Karpas-422 (cell line): ENCODE measurements at places on chromosomes 16 and 17. TPM values are rescaled to one million over a fixed set of nuclear protein-coding genes. Genes with fewer than 3 reads are reported as not detected.
A peak's percentile ranks its signal among the peaks of the same experiment; 100 is the strongest.

DNA sequence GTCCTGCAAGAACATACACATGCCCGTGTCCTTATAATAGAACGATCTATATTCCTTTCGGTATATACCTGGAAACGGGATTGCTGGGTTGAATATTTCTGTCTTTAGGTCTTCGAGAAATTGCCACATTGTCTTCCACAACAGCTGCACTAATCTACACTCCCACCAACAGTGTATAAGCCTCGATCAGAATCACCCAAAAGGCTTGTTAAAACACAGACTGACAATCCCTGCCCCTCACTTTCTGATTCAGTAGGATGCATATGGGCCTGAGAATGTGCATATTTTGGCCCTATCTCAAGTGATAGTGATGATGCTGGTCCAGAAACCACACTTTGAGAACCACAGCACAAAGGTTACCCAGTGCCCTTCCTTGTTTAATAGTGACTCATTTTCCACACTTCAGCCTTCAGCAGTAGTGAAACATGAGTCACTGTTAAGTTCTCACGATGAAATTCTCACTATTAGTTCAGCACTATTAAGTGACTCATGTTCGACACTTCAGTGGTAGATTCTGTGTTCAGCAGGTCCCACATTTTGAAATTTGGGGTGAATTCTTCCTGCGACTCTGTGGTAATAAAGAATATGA is 215.6 kb downstream of the GRIN2A start:
- DNase-seq, result no peak

Gene KRTAP2-1
- total RNA-seq, result not detected in 2 replicates

Gene PRDM7
- total RNA-seq, result not detected in 2 replicates

Gene ZMYND15
- not detected in 2 replicates for total RNA-seq

- no peak for DNase-seq
Measured at GRCh38 chr17:40338058-40338457, 26.5 kb downstream of the GJD3 start.

Gene PIRT
- not detected in 2 replicates for total RNA-seq

Gene PCGF2
- total RNA-seq, result 0.15 and 0.58 TPM in 2 replicates

DNA sequence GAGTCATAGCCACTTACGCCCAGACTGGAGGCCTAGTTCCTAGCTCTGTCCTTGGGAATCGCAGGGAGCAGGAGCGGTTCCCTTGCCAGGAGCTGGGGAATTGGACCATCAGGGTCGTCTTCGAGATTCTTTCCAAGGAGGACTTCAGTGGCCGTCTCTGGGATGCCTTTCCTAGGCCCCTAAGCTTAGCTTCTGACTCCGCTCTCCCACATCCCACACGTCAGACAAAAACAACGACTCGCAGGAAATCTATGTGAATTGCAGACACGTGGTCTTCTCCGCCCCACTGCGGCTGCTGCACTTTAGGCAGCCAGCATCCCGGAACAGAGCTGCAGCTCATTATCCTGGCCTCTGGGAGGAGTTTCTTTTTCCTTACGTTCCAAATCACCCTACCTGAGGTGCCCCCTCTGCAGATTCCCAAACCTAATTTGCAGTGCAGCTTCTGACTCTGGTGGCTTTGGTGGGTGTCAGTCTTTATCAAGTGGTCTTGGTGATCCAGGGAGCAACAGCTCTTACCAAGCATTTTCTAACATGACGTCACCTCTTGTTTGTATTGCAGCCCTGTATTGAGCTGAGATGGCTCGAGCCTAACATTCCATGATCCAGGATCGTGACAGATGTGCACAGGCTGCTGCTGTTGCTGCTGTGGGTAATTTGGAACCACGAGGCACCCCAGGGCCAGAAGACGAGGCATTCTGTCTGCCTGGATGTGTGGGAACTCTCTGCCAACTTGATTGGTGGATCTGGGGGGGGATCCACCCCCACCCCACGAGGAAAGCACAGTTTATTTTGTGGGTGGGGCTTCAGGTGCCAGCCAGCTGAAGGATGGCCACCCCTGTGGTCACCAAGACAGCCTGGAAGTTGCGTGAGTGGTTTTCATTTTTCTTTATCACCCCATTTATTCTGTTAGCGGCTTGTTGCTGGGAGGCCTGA is 1.1 kb downstream of the KATNB1 start:
- peak; percentile 56 for DNase-seq

Gene TRIM72
- not detected in 2 replicates for total RNA-seq

DNA sequence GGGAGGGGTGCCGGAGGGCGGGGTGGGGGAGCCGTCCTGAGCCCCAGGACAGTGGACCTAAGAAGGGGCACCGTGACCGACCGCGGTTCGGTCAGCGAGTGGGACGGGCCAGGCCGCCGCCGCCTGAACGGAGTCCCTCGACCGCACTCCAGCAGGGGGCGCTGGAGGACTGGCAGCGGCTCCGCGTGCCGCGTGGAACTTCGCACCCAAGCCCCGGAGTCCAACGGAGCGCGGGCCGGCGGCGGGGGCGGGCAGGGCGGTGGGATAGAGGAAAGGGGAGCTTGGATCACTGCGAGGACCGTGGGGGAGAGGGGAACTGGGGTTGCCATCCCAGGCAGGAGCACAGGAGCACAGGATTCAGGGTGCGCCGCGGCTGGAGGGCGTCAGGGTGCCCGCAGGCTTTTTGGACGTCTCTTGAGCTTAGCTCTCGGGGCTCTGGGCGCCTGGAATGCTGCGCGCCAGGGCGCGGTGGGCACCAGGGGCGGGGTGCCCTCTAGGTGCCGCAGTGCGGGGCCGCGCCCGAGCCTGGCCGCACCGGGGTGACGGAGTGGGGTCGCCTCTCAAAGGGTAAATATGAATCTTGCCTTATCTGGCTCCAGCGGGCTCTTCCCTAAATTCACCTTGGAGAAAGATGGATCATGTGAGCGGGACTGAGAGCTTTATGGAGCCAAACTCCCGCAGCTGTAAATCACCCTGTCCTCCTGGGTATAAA is 379 bp upstream of the OTOP2 start:
- DNase-seq, result peak; percentile 41
